Effector memory CD8-positive, alpha-beta T cell (primary cell): ENCODE measurements at places on chromosomes 1 and 21.

DNA sequence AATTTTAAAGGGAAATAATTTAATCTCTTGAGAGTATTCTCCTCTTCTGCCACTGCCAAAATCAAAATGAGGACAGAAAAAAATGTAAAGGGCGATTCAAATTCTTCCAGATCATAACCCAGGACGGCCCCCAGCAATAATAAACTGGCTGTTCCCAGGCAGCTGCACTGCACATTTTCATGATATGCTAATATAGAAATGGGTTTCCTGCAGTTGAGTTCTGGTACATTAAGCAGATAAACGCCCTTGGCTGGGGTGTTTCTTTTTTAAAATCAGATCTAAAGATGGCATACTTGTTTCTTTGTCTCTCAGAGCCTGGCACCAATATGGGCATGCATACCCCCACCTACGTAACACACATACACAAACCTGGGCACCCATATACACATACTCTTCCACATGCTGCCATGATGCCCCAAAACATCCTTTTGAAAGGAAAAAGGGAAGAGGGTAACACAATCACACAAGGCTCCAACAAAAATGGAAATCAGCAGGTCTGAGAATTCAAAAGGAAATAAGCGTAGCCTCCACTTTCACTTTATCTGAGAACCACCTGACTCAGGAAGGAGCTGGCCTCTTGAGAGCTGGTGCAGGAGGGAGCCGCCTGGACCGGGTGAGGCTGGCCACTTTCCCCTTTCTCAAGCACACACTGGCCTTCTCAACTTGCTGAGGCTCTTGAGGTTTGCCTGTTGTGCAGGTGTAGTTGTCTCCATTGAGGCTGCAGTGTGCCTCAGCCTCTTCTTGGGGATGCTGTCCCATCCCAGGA lies 653.4 kb downstream of the KIF26B start:
- H3K27me3 ChIP-seq, result no peaks in the 10 kb centered on the region
- H3K36me3 ChIP-seq, result peaks cover 8% of the 10 kb centered on the region
- no peak for DNase-seq
- peak overlapping the region; percentile 51 for H3K4me3 ChIP-seq
- H3K4me1 ChIP-seq, result peaks cover 12% of the 10 kb centered on the region

GRCh38 chr1:186899577-186899976 lies 70.8 kb downstream of the PLA2G4A start:
- no peak overlapping the region for H3K4me3 ChIP-seq
- no peaks in the 10 kb centered on the region for H3K4me1 ChIP-seq
- H3K27me3 ChIP-seq, result no peaks in the 10 kb centered on the region
- no peaks in the 10 kb centered on the region for H3K36me3 ChIP-seq

- DNase-seq, result no peak
- H3K4me3 ChIP-seq, result no peak overlapping the region
- no peak overlapping the region for H3K27ac ChIP-seq
- H3K36me3 ChIP-seq, result peaks cover 3% of the 10 kb centered on the region
- no peaks in the 10 kb centered on the region for H3K4me1 ChIP-seq
- H3K27me3 ChIP-seq, result no peaks in the 10 kb centered on the region
These were observed 14.0 kb downstream of the WNT3A start for GRCh38 chr1:228020686-228021354.

- no peaks in the 10 kb centered on the region for H3K36me3 ChIP-seq
- H3K27me3 ChIP-seq, result no peaks in the 10 kb centered on the region
- no peak overlapping the region for H3K4me3 ChIP-seq
- DNase-seq, result no peak
- no peaks in the 10 kb centered on the region for H3K4me1 ChIP-seq
- no peak overlapping the region for H3K27ac ChIP-seq
These were observed 296.7 kb downstream of the ZNF326 start for GRCh38 chr1:90291431-90292216.

- no peaks in the 10 kb centered on the region for H3K36me3 ChIP-seq
- H3K27ac ChIP-seq, result no peak overlapping the region
- H3K4me1 ChIP-seq, result no peaks in the 10 kb centered on the region
- H3K4me3 ChIP-seq, result no peak overlapping the region
- no peak for DNase-seq
These were observed 38.4 kb upstream of the ASB17 start for GRCh38 chr1:75970631-75971030.

GRCh38 chr1:59568158-59568935 lies 246.4 kb upstream of the HOOK1 start:
- no peaks in the 10 kb centered on the region for H3K27me3 ChIP-seq
- H3K4me3 ChIP-seq, result no peak overlapping the region
- H3K4me1 ChIP-seq, result peaks cover 18% of the 10 kb centered on the region
- no peak for DNase-seq
- no peak overlapping the region for H3K27ac ChIP-seq

- peaks cover 65% of the 10 kb centered on the region for H3K36me3 ChIP-seq
- no peaks in the 10 kb centered on the region for H3K27me3 ChIP-seq
- peaks cover 27% of the 10 kb centered on the region for H3K4me1 ChIP-seq
- H3K4me3 ChIP-seq, result peak overlapping the region; percentile 27
- DNase-seq, result no peak
These were observed 158.0 kb downstream of the CLIC6 start for GRCh38 chr21:34826836-34827235.

DNA sequence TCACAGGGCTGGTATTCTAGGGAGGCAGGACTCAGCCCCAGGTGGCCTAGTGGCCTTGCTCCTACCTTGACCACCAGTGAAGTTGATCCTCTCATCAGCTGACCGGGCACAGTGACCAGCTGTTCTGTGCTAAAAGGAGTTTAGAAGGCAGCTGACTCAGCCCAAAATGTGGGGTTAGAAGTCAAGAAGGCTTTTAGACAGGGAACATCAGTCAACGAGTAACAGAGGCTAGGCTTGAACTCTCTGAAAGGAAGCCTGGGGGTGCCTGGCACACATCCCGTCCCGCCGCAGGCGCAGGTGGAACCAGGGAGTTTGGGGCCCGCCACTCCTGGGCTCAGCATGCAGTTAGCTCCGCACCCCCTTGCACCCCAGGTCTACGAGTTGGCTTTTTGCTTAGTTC lies 114.9 kb upstream of the SLC45A1 start:
- no peaks in the 10 kb centered on the region for H3K27me3 ChIP-seq
- no peak overlapping the region for H3K27ac ChIP-seq
- no peak for DNase-seq
- H3K4me1 ChIP-seq, result peaks cover 10% of the 10 kb centered on the region

GRCh38 chr1:155012776-155013602 lies 10.4 kb downstream of the ZBTB7B start:
- H3K4me3 ChIP-seq, result peak overlapping the region; percentile 64
- H3K27ac ChIP-seq, result peak overlapping the region; percentile 83
- peaks cover 63% of the 10 kb centered on the region for H3K4me1 ChIP-seq
- no peaks in the 10 kb centered on the region for H3K27me3 ChIP-seq
- DNase-seq, result no peak
- peaks cover 5% of the 10 kb centered on the region for H3K36me3 ChIP-seq

DNA sequence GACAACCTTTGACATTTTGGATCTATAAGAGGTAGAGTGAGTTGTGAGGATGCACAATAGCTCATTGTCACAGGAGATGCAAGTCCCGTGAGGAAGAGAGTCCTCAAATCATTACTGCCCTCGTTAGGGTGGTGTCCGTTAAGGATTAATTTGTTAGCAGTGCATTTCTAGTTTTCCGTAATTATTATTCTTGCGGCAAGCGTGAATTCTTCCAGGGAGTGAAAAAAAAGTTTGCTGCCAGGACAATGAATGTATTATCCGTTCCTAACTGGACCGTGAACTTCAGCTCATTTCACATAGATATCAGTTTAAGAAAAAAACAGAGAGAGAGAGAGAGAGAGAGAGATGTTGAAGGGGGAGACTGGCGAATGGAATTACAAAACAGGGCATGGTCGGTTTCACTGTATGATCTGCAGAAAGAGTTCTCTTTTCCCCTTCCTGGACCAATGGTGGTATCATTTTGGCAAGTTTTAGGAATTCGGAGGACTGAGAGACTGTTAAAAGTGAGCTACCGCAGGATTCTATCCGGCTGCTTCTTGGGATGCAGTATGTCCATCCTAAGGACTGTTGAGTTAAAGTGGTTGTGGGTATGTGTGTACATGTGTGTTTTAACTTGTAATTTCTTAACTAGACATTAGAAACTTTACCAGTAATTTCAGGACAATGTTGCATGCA lies 216.0 kb upstream of the NFIA start:
- no peak overlapping the region for H3K27ac ChIP-seq
- H3K36me3 ChIP-seq, result no peaks in the 10 kb centered on the region
- H3K27me3 ChIP-seq, result peaks cover 15% of the 10 kb centered on the region
- no peaks in the 10 kb centered on the region for H3K4me1 ChIP-seq
- no peak overlapping the region for H3K4me3 ChIP-seq

- DNase-seq, result no peak
- peaks cover 6% of the 10 kb centered on the region for H3K36me3 ChIP-seq
- H3K4me3 ChIP-seq, result no peak overlapping the region
- H3K4me1 ChIP-seq, result no peaks in the 10 kb centered on the region
- H3K27me3 ChIP-seq, result no peaks in the 10 kb centered on the region
These were observed 10.6 kb downstream of the SASS6 start for GRCh38 chr1:100122177-100122576.

DNA sequence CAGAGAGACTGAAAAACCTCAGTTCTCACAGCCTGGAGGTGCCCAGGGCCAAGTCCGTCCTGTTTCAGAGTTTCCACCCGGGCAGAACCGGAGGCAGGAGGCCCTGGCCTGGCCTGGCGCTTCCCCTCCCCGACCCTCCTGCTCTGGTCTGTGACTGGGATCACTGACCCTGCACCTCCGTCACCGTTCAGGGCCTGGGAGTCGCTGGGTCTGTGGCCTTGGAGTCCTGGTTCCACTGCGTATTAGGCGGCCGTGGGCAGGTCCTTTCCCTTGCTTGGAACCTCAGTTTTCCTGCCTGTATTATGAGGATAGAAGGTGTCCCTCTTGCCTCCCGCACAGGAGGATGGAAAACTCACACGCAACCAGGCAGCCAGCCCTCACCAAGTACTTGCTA lies 533 bp upstream of the PLA2G2E start:
- peaks cover 24% of the 10 kb centered on the region for H3K27me3 ChIP-seq
- no peak overlapping the region for H3K4me3 ChIP-seq
- H3K36me3 ChIP-seq, result no peaks in the 10 kb centered on the region
- H3K4me1 ChIP-seq, result no peaks in the 10 kb centered on the region

DNA sequence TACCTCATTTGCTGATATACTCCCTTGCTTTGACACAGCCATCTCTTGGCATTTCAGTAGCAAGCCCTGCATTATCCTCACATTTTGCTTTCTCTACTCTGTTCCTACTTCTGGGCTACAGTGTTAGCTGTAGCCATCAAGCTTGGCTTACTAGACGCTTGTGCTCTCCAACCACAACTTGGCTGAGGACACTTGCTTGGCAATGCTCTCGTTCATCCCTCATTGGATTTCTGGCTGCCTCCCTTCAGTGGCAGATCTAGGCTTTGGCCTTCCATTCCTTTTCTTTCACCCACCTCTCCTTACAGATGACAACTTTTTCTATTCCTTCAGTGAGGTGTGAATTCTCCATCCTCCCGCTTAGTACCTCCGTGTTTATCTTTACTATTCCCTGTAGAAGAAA lies 428.7 kb upstream of the LRRC7 start:
- H3K27me3 ChIP-seq, result no peaks in the 10 kb centered on the region
- no peaks in the 10 kb centered on the region for H3K36me3 ChIP-seq
- no peak for DNase-seq
- no peak overlapping the region for H3K27ac ChIP-seq
- no peak overlapping the region for H3K4me3 ChIP-seq
- H3K4me1 ChIP-seq, result no peaks in the 10 kb centered on the region

GRCh38 chr1:116962987-116963639 lies 38.4 kb upstream of the CD101 start:
- H3K27me3 ChIP-seq, result no peaks in the 10 kb centered on the region
- H3K4me1 ChIP-seq, result no peaks in the 10 kb centered on the region
- H3K4me3 ChIP-seq, result no peak overlapping the region
- H3K36me3 ChIP-seq, result no peaks in the 10 kb centered on the region
- DNase-seq, result no peak

DNA sequence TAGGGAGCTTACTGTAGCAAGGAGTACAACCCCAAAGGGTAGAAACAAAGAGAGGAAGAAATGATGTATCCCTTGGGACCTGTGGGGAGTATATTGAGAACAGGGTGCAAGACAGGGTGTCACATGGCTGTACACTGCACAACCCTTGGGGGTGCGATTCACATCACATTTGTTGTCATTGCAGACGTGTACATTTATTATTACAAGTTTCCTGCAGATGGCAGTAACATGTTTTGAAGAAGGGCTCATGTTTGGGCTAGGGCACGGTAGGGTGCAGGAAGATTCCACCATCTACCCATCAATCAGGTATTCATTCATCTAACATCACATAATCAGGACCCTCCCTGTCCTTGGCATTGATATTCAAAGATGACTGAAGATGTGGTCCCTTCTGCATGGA lies 62.5 kb downstream of the NDUFS5 start:
- no peak overlapping the region for H3K27ac ChIP-seq
- peaks cover 25% of the 10 kb centered on the region for H3K27me3 ChIP-seq
- H3K4me3 ChIP-seq, result no peak overlapping the region
- DNase-seq, result no peak
- peaks cover 11% of the 10 kb centered on the region for H3K4me1 ChIP-seq

GRCh38 chr1:207051191-207051943 lies at the start of gene YOD1:
Gene YOD1, minus strand, starts transcription at chr1:207051208. Its CDS starts 178 bp downstream, at chr1:207051030.
- H3K4me1 ChIP-seq, result peaks cover 40% of the 10 kb centered on the region
- peaks cover 4% of the 10 kb centered on the region for H3K27me3 ChIP-seq
- no peak for DNase-seq
- H3K36me3 ChIP-seq, result peaks cover 31% of the 10 kb centered on the region
- peak within 1 kb of the TSS; percentile 95 for H3K27ac ChIP-seq
- peak within 1 kb of the TSS; percentile 98 for H3K4me3 ChIP-seq

- no peak for DNase-seq
- no peak overlapping the region for H3K27ac ChIP-seq
These were observed 159.9 kb upstream of the NR5A2 start for GRCh38 chr1:199867601-199868000.
